ENCODE measurements at places on chromosomes 3 and 15.
A peak's percentile ranks its signal among the peaks of the same experiment; 100 is the strongest.

DNA sequence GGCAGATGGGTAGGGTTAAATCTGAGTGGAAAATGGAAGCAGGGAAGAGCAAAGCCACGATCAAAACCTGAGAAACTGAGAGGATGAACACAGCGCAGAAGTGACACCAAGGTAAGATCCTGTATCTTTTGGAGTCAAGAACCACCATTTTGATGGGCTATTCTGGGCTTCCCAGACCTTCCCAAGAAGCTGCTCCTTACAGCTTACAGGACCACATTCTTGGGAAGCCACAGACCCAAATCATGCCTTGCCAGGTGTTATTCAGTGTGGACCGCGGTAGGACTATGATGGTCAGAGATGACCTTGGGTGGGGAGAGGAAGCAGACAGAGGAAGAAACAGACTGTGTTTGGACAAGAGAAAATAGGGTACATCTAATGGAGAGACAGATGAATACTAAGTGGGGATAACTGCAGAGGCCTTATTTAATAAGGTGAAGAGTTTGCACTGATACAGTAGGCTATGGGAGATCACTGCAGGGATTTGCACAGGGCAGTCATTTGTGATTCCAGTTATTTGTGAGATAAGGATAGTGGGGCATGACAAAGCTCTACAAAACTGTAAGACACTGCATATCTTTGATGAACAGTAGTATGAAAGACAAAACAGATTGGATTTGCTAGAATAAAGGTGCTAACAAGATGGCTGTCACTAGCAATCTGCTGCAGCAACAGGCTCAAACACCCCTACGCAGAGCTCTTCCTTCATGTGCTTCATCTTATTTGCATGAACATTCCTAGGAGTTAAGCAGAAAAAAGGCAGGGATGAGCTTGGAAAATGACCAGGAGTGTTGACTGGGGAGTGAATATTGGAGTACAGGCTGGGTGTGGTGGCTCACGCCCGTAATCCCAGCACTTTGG is 105.9 kb downstream of the IGF2BP2 start:
- DNase-seq: no peak

DNA sequence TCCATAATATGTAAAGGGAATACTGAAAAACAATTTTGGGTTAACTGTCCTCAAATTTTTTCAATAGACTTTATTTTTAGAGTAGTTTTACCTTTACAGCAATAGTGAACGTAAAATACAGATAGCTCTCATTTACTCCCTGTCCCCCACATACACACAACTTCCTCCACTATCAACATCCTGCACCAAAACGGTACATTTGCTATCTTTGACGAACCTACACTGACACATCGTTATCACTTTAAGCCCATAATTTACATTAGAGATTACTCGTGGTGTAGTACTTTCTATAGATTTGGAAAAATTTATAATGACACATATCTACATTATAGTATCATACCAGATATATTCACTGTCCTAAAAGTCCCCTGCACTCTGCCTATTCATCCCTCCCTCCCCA is 16.9 kb upstream of the P2RY1 start:
- peak; percentile 52 for DNase-seq

GRCh38 chr3:46299608-46300460 is 54.1 kb upstream of the CCR2 start:
- no peak for DNase-seq

DNA sequence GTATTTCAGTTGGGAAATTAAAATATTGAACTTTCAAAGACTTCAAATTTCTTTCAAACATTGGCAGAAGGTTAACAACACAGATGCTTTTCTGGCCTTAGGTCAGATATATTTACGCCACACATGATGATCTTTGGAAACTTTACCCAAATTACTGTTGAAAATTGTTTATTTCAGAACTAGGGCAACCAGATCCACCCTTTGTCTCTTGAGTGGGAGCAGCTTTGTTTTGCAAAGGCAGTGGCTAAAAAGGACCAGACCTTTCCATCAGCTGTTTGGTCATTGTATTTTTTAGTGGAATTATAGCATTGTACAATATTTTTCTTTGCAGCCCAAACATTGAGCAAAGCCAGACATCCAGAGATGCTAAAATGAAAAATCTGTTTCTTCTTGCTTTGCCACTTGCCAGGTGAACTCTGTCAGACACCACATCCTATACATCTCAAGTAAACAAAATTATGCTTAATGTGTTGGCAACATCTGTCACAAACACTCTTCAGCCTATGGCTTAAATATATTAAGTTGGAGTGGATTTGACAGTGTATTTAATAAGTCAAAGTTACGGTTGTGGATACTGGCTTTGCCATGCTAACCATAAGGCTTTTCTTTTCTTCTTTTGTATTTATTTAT is 651.9 kb downstream of the RBMS3 start:
- no peak for DNase-seq

DNA sequence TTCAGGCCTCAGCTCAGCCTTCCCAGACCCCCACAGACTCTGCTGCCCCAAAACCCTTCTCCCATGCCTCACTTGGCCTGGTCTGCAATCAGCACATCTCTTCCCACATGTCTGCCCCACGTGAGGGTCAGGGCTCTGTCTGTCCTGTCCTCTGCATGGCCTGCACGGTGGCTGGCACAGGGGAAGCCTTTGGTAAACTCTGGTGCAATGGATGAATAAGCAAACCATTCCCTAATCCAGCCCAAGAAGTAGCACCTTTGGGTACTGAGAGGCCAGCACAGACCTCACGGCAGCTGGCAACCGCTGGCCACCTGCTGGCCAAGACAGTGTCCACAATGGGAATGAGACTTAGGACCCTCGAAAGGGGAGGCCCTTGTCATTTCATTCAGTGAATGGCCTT is 27.7 kb downstream of the ABTB1 start:
- DNase-seq: no peak

- no peak for DNase-seq
Measured at GRCh38 chr15:50854601-50855490, 53.6 kb upstream of the AP4E1 start.

DNA sequence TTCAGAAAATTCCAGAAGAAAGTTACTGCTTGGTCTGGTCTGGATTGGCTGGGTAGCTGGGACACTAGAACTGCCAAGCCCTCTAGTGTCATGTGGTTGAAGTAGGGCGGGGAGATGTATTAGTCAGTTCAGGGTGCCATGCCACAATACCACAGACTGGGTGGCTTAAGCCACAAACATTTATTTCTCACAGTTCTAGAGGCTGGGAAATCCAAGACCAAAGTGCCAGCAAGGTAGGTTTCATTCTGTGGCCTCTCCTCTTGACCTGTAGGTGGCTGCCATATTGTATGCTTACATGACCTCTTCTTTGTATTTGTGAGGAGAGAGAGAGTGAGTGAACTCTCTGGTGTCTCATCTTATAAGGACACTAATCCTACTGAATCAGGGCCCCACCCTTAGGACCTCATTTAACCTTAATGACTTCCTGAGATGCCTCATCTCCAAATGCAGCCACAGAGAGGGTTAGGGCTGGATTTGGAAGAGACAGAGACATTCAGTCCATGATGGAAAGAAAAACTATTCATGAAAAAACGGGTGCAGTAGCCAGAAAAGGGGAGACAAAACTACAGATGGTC is 18.1 kb upstream of the ZSCAN2 start:
- DNase-seq: no peak

- no peak for DNase-seq
Measured at GRCh38 chr3:129633751-129634481, 27.4 kb upstream of the PLXND1 start.

- no peak for DNase-seq
Measured at GRCh38 chr15:33852094-33852493, 116.2 kb upstream of the CHRM5 start.

DNA sequence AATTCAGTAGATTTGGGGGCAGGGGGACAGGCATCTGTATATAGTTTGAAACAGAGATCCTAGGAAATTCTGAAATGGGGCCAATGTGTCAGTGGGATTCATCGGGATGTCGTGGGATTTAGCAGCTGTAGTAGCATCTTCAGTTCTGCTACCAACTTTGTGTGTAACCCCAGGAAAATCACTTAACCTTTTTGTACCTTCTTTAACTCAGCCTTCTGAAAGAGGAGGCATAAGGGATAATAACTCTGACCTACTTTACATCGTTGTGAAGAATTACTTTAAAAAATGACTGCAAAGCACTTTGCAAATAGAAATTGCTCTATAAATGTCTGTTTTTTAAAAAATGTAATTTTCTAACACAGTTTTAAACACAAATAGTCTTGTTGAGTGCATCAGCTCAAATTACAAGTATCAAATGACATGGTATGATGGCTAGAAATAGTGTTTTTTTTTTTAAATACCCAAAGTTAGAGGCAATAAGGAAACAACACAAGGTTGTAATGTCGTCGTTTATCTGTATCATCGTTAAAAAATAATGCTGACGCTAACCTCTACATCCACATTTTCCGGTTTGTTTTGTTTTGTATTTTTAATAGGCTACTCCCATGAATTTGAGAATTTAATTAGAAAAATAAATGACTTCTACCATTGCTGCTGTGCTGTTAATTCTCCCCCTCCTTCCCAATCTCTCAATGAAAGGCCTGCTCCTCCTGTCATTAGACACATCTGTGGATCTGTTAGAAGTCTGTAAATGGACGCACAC is 338.5 kb downstream of the PTPRG start:
- DNase-seq: no peak

DNA sequence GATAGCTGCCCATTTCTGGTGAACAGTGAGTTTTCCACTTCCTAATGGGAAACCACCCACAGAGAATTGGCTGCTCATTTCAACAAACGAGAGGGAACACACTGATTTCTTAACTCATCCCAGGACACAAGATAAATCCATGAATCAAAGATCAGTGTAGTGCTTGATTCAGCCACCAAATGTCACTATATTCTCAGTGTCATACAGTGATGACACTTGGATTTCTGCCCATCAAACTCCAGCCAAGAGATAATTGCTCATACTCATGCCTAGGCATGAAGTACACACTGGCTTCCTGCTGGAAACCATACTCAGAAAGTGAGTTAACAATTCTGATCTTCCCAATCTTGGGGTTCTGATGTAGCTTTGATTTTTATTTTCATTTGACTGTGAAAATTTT is 35.4 kb upstream of the GRM7 start:
- DNase-seq: no peak

DNA sequence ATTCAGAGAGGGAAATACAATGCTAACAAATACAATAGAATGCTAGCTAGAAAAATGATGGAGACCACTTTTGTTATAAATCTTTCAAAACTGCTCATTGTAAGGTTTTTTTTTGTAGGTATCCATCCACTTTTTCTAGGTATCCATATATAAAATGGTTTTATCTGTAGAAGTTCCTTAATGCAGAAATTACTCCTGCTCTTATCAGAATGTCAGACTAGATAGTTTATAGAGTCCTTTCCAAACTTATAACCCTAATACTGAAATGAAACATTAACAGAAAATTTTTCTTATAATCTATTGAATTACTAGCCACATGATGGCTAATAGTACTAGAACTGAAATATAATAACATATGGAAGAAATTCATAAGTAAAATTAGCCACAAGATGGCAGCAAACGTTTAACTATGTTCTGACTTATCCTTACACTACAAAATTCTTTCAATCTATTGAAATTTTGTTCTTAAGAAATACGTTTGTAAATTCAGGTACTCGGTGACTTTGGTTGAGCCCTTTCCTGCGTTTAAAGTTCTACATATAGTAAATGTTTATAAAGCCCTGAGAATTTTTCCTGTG is 58.5 kb downstream of the ECT2 start:
- peak; percentile 11 for DNase-seq

- DNase-seq: no peak
Measured at GRCh38 chr3:129462361-129462968, 22.4 kb downstream of the IFT122 start.

DNA sequence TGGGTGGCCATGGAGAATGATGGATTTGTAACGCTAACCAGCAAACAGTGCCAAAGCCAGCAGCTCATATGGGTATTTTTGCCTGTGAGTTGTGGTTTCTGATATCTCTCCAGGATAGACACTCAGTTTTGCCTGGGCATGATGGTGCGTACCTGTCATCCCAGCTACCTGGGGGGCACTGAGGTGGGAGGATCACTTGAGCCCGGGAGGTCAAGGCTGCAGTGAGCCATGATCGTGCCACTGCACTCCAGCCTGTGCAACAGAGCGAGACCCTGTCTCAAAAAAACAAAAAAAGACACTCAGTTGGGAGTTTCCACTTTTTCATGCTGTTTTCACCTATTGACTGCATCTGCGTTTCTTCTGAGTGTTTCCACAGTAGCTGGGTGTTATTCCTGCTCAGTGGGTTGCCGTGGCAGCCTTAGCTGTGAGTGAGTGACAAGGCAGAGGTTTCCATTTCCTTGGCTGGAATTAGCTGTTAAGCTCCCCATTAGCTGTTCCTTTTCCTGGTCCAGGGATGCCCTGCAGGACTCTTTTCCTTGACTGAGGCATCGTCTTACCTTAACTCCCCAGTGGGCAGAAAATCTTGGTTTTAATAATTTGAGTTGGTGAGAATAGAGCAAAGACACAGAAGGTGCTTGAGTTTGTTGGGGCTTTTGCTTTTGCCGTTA is 14.2 kb upstream of the RPP14 start:
- DNase-seq: no peak

- no peak for DNase-seq
Measured at GRCh38 chr3:124444075-124444474, 286.2 kb upstream of the UMPS start.

GRCh38 chr3:38960042-38960622 is 91.6 kb downstream of the SCN11A start:
- no peak for DNase-seq

- DNase-seq: no peak
Measured at GRCh38 chr15:48020166-48020565, 100.6 kb upstream of the SLC24A5 start.

GRCh38 chr3:149581681-149582370 is 76.0 kb downstream of the WWTR1 start:
- no peak for DNase-seq

GRCh38 chr3:79233431-79234060 is 534.3 kb downstream of the ROBO1 start:
- DNase-seq: no peak

- DNase-seq: no peak
Measured at GRCh38 chr15:62301993-62302675, 137.0 kb upstream of the C2CD4B start.

GRCh38 chr3:188496390-188496789 is 342.4 kb downstream of the LPP start:
- DNase-seq: no peak

DNA sequence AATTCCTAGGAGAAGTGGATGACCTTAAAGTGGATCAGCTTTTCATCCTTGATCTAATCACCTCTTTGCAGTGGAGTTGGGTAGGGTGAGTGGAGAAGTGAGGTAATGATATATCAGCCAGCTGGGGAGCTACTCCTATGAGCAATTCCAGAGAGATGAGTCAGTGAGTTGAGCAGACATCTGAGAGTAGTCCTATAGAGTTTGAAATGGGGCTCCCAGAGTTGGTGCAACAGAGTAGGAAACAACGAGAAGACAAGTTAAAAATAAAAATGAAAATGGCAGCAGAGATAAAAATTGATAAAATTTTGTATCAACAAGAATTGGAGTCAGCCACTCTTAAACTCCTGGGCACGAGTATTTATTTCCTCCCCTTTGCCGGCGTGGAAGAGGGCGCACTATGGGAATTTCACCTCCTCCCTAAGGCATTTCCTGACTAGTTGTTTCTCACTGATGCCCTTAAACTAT is 150.8 kb upstream of the DPH6 start:
- DNase-seq: peak; percentile 8

GRCh38 chr3:178181784-178182183 is 354.5 kb upstream of the KCNMB2 start:
- DNase-seq: no peak
